H9 (cell line): ENCODE measurements at places on chromosomes 16 and 17.

- no peak for DNase-seq
Measured at GRCh38 chr17:70752966-70753467, 583.7 kb downstream of the KCNJ2 start.

DNA sequence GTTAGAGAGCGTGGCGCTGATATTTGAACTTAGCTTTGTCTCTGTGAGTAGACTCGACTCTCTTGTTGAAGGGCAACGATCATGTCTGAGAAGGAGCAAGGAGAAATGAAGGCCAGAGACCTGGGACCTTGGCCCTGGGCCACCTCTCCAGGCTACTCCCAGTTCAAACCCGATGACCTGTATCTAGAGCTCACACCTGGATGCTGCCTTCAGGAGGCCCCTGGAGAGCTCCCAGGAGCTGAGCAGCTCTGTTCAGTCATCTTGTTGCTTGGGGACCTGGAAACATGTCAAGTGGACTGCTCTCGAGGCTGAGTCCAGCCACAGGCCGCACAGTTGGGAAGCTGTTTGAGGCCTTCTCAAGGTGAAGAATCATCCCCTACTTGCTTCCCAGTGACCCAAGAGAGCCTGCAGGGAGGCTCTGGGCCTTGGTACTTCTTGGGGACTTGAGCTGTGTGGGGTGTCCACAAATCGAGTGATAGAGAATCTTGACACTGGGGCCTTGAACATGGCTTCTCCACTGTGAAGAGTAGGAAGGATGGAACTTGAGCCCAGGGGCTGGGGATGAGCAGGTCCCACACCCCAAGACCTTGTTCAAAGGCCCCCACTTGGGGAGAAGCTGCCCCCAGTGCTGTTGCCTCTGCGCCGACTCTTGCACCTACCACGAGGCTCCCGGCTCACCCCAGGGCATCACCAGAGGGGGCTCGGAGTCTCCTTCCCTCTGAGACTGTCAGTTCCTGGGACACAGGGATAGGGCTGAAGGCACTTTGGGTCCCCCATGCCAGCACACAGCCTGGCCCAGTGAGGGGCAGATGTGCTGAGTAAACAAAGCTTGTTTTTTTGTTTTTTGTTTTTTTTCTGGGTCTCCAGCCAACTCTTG lies 112.1 kb downstream of the IRX5 start:
- peak; percentile 12 for DNase-seq

DNA sequence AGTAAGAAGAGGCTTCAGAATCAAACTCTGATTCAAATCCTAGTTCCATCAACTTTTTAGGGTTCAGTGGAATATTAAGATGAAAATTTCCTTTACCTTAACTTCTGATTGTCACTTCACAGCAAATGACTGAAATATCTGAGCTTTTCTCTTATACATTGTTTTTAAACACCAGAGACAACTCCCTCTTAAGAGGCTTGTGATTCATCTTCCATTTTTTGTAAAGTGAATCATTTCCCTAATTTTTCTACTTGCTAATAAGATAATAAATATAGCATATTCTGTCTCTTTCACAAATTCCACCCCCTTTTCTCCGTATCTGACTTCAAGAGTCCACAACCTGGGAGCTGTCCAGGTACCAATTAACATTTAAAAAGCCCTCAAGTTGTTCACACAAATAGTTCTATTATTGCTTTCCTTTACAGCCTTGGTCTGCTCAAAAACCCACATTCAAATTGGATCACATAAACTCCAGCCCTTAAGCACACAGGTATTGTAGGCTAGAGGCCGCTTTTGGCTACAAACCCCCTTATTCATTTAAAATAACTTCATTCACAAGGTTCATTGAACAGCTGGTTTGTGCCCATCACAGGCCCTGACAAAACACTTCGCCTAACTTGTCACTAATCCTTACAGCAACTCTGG lies 14.1 kb upstream of the UTP6 start:
- no peak for DNase-seq

DNA sequence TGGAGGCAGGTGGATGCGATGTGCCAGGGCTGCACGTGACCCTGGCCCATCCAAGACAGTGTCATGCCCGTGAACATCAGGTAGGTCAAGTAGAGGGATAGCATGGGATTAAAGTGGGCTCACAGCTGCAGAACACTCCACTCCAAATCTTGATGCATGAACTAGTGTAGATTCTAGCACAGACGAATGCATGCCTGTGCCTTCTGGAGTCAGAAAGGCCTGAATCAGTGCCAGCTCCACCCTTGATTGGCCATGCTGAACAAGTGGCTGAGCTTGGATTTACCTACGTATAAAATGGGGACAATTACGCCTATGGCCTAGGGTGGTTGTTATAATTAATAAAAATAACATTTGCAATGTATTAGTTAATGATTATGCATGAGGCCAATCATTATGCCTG lies 10.6 kb downstream of the IRX3 start:
- DNase-seq = no peak

- DNase-seq = peak; percentile 80
Measured at GRCh38 chr16:57045694-57046381, 46.5 kb upstream of the CPNE2 start.

GRCh38 chr17:36066365-36066985 lies 2.4 kb downstream of the CCL18 start:
- no peak for DNase-seq

DNA sequence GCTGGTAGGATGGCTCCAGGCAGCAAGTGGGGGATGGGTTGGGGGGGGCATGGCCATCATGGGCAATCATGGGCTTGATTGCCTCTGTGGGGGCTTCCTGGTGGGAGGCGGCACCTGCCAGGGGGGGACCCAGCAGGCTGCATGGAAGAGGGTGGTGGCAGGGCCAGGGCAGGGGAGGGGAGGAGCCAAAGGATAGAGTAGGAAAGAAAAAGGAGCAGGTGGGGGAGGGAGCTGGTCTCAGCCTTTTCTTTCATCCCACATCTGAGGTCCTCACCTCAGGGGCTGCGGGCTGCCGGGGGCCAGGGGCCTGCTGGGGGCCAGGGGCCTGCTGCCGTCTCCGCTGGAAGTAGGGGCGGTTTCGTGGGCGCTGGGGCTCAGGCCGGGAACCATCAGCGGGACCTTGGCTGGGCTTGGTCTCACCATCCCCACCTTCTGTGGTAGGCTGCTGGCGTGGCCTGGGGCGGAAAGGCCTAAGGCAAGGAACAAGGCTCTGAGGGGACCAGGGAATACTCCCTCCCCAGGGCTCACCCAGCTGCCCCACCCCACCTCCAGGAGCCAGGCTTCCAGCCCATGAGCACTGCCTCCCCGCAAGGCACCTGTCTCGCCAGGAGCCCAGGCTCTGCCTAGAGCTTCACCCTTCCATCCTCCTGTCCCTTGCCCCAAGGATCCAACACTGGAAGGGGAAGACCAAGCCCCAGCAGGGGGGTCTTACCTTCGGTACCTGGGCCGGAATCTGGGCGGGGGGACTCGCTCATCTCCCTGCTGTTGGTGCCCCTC lies 5.0 kb downstream of the YBX2 start:
- no peak for DNase-seq

- peak; percentile 3 for DNase-seq
Measured at GRCh38 chr17:49288388-49288787, 57.8 kb upstream of the PHOSPHO1 start.

DNA sequence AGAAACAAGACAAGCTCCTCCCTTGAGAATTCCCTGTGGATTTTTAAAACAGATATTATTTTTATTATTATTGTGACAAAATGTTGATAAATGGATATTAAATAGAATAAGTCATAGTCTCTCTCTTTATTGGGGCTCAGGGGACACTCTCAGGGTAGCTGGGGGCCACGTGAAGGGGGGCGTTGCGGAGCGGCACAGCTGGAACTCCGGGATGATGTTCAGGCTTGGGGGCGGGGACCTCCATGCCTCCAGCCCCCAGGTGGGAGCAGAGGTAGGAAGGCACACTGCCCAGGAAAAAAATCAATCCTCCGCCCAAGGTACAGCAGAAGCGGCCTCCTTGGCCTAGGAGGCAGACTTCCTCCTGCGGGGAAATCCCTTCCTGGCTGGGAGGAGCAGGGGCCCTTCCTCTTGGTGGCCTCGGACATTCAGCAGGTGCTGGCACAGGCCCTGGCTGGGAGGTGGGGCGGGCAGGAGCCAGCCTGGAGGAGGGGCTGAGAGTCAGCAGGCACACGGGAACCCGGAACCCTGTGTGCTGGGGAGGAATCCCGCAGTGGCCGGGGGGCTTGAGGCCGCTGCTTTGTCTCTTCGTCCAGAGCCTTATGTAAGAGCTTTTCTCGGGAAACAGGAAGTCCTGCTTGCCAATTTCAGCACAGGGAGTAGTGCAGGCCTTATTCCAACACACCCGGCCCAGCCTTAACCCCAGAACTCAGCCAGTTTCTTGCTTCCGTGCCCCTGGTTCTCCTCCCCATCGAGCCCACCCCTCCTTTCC lies 591 bp upstream of the TNFSF13 start:
- DNase-seq = peak; percentile 93

DNA sequence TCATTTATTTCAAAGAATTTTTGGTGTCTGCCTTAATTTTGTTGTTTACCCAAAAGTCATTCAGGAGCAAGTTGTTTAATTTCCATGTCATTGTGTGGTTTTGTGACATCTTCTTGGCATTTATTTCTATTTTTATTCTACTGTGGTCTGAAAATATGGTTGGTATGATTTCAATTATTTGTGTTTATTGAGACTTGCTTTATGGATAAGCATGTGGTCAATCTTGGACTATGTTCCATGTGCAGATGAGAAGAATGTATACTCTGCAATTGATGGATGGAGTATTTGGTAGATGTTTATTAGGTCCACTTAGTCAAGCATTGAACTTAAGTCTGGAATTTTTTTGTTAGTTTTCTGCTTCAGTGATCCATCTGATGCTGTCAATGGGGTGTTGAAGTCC lies 383.0 kb downstream of the PMP22 start:
- DNase-seq = no peak

DNA sequence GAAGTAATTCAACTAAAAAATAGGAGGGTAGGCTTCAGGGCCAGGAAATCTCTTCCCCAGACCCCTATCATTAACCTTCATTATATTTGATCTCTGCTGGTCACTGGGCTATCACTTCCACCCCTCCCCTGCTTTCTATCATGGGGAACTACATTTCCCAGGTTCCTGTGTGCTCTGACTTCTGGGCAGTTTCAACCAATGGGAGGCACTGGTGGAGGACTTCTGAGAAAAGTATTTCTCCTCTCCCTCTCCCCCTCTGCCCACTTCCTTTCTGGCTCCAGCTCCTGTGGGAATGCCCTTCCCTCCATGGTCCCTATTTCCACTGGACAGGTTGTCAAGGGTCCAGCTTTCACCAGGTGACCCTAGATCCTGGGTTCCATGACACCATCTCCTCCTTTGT lies 364.4 kb downstream of the C16orf95 start:
- DNase-seq = no peak

DNA sequence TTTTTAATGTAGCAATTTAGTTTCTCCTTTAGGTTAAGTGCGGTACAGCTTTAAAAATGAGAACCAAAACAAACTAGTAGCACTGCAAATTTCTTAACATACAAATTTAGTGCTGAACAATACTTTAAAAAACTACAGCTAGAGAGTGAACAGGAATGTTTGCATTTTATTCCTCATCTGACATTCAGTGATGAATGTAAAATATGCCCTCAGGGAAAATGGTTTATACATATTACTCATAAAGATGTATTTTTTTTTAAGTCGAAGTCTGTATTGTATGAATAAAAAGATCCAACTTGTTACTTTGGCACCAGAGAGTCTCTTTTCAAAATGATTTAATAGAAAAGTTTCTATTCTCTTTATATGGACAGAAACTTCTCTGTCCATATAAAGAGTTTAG lies 96.8 kb downstream of the BRIP1 start:
- no peak for DNase-seq

- DNase-seq = no peak
Measured at GRCh38 chr17:78872486-78872885, 30.5 kb downstream of the CEP295NL start.

GRCh38 chr16:53922807-53923571 lies 219.0 kb downstream of the FTO start:
- DNase-seq = no peak

- DNase-seq = no peak
Measured at GRCh38 chr17:82407255-82407654, 10.9 kb upstream of the HEXD start.

DNA sequence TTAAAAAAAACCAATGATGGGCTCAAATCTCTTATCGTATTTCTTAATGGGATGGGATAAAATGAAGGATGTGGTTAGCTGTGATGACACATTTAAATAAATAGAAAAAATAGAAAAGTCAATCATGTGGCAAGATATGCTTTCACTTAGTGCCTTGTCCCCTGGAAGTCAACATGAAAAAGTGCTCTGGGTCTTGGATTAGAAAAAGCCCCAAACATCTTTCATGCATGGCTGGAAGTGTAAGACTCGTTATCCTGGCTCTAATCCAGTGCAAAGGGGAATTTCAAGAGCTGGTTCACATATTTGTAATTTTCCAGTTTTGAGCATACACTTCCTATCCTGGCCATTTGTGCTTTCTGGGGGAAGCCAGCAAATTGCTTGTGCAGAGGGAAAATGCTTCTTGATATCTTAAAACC lies 160.9 kb downstream of the MAP2K6 start:
- no peak for DNase-seq

DNA sequence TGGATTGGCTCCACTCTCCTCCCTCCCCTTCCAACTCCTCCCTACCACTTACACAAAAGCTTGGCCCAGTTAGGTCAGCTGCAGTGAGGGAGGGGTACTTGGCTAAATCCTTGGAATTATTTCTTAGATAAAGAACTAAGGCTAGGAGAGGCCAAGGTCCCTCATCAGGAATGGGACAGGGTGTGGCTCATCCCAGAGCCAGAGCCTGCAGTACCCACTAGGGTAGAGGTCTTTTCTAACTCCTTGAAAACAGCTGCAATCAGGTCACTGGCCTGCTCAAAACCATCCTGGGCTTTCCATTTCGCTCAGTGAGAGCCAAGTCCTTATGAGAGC lies 1.9 kb upstream of the SLC46A1 start:
- DNase-seq = no peak

DNA sequence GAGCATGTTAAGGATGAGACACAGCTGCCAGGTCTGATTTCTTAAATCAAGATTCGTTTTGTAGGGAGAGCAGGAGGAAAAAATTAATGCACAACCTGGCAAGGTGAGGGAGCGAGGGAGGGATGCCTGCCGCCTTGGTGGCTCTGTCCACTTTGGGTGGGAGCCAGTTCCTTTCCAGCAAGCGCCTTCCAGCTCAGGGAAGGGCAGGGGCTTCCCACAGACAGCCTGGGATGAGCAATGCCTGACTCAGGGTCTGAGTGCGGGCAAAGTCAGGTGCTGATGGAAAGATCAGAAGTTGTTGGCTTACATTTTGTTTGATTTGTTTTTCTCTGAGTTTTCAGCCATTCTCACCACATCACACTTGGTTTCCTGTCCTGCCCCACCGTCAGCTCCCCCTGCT lies 220.7 kb downstream of the ENGASE start:
- no peak for DNase-seq
